ENCODE measurements at places on chromosomes 7 and 10.
A peak's percentile ranks its signal among the peaks of the same experiment; 100 is the strongest.

DNA sequence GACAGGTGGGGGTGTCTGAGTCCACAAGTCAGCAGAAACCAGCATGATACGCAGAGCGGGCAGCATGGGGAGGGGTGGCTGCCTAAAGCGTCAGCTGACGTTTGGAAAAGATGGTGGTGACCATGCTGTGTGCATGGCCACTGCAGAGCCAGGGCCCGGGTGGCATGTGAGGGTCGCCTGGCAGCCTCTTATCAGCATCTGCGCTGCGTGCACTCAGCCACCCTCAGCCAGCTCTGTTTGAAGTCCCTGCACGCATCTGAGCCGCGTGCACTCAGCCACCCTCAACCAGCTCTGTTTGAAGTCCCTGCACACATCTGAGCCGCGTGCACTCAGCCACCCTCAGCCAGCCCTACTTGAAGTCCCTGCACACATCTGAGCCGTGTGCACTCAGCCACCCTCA lies 61.5 kb downstream of the WDR37 start:
- no peaks in the 10 kb centered on the region for H3K4me1 ChIP-seq
- H3K27ac ChIP-seq: no peak overlapping the region
- no peak for DNase-seq
- no peaks in the 10 kb centered on the region for H3K36me3 ChIP-seq

GRCh38 chr10:97197030-97197500 lies 11.3 kb upstream of the SLIT1 start:
- no peak overlapping the region for H3K27ac ChIP-seq
- no peak overlapping the region for H3K4me3 ChIP-seq
- DNase-seq: no peak
- no peaks in the 10 kb centered on the region for H3K27me3 ChIP-seq

GRCh38 chr10:8369666-8370065 lies 315.2 kb downstream of the GATA3 start:
- no peak overlapping the region for H3K27ac ChIP-seq
- H3K4me3 ChIP-seq: no peak overlapping the region
- H3K27me3 ChIP-seq: no peaks in the 10 kb centered on the region
- H3K36me3 ChIP-seq: no peaks in the 10 kb centered on the region

DNA sequence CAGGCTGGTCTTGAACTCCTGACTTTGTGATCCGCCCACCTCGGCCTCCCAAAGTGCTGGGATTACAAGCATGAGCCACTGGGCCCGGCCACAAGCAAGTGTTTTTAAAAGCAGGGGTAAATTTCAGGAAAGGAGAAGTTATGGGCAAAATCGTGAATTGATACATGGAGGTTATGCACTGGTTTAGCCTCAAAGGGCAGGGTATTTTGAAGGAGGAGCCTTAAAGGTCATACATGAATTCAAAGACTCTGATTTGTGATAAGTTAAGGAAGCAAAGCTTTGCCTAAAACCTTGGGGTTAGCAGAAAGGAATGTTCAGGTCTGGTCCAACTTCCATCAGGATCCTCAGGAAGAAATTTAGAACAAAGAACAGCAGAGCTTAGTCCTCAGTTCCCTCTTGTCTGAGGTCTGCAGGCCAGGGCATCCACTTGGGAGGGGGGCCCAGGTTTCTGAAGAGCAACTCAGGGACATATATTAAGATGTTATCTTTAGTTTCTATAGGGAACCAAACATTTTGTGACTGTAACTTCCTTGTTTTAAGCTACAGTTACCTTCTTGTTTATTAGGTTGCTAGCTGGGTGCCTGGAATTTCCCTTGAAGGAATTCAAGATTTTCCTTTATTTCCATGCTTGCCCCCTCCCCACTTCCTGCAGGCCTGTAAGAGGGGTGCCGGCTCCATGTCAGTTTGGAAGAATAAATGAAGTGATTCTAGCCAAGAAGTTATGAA lies 2.8 kb upstream of the REPIN1 start:
- no peak overlapping the region for H3K27ac ChIP-seq
- H3K36me3 ChIP-seq: no peaks in the 10 kb centered on the region
- H3K27me3 ChIP-seq: no peaks in the 10 kb centered on the region
- H3K4me1 ChIP-seq: peaks cover 13% of the 10 kb centered on the region
- no peak for DNase-seq

DNA sequence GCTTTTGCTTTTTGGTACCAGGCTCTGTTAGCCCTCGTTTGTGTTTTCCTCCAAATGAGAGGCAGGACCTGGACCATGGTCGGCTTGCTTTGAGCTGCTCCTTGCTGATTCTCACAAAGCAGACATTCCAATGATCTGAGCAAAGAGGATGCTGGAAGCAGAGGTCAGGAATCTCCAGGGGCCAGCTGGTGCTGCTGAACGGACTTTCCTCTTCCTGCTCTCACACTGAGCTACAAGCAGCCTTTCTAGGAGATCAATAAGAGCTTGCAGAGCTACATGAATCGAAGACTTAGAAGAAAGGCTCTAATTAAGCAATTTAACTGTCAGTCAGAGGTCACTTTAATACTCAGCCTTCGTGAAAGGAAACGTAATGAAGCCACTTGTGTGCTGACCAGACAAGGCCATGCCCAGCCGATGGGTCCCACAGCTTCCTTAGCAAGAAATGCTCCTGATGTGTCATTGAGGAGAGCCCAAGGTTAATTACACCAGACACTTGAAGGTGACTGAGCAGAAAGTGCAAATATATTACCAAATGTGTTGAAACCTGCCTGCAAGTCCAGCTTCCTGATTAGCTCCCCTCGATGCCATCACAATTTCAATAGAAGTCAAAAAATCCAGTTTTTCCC lies 151.3 kb upstream of the RSU1 start:
- H3K27me3 ChIP-seq: no peaks in the 10 kb centered on the region
- DNase-seq: no peak
- no peaks in the 10 kb centered on the region for H3K36me3 ChIP-seq
- no peak overlapping the region for H3K4me3 ChIP-seq

- peak overlapping the region; percentile 54 for H3K27ac ChIP-seq
- peaks cover 11% of the 10 kb centered on the region for H3K4me1 ChIP-seq
- DNase-seq: no peak
Observed at GRCh38 chr7:151076863-151077704, 3.5 kb downstream of the FASTK start.

GRCh38 chr7:151806952-151807775 lies 69.8 kb downstream of the PRKAG2 start:
- H3K36me3 ChIP-seq: no peaks in the 10 kb centered on the region
- H3K27ac ChIP-seq: no peak overlapping the region
- H3K27me3 ChIP-seq: no peaks in the 10 kb centered on the region

- H3K36me3 ChIP-seq: no peaks in the 10 kb centered on the region
- DNase-seq: no peak
- H3K4me3 ChIP-seq: no peak overlapping the region
- H3K27ac ChIP-seq: no peak overlapping the region
- H3K27me3 ChIP-seq: no peaks in the 10 kb centered on the region
Observed at GRCh38 chr10:4512671-4513240, 313.3 kb upstream of the AKR1E2 start.

- H3K27ac ChIP-seq: no peak overlapping the region
- H3K27me3 ChIP-seq: no peaks in the 10 kb centered on the region
- no peak overlapping the region for H3K4me3 ChIP-seq
Observed at GRCh38 chr10:13885238-13885990, 298.6 kb downstream of the PRPF18 start.
